ENCODE measurements at places on chromosomes 5 and 9.

GRCh38 chr9:12699529-12699928 lies 6.3 kb downstream of the TYRP1 start:
- no peak for DNase-seq

- no peak for DNase-seq
Observed at GRCh38 chr5:149793256-149793550, 63.1 kb downstream of the PPARGC1B start.

DNA sequence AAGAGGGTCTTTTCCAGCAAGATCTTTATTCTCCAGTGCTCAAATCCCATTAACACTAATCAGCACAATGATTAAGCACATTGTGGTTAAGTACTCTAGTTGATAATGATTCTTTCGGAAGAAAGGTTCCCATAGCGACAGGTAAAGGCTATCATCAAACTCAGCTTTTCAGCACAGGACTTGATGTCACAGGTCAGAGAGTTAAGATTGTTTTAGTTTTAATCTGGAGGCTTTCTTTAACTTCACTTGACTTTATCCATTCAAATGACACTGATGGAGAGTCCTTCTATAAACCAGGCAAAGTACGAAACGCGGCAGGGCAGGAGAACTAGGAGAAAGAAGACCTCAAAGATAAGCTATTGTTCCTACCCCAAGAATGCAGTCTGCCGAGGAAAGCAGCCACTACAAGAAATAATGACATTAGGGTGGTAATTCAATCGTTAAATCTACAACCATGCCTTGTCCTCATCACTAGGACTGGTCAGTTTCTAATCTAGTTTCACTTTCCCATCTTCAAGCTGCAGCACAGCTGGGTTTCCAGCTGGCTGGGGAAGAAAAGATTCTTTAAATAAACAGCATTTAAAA lies 4.6 kb downstream of the NRG2 start:
- DNase-seq: no peak

GRCh38 chr9:18423791-18424531 lies 50.0 kb upstream of the ADAMTSL1 start:
- DNase-seq: no peak

- no peak for DNase-seq
Observed at GRCh38 chr9:107345327-107345726, 62.2 kb downstream of the RAD23B start.

DNA sequence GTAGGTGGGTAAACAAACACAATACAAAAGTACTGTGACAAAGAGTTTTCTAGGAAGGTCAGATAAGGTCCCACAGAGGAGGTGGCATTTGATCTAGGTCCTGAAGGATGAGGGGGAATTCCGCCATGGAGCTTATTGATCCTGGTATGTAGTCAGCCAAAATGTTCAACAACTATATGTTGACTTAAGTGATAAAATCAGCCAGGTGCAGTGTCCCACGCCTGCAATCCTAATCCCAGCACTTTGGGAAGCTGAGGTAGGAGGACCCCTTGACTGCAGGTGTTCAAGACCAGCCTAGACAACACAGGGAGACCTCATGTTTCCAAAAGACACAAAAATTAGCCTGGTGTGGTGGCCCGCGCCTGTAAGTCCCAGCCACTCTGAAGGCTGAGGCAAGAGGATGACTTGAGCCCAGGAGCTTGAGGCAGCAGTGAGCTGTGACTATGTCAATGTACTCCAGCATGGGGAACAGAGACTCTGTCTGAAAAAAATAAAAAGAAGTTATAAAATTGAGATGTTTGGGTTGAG lies 46.4 kb upstream of the PLIN2 start:
- DNase-seq: no peak

DNA sequence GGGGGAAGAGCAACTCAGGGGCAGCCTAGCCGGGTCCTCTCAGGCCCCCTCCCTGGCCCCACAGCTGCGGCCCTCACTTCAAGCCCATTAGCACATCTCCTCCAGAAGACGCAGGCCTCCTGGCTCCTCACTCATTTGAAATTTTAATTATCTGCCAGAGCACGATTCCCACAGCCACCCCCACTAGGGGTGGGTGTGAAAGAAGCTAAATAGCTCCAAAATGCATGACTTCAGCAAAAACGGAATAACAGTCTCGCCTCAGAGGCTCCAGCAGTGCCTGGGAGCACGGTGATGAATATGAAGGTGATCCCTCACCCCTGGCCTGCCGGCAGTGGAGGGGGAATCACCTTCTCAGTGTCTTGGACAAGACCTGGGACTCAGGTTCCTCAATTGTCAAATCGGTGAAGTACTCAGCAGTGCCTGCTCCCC lies 61.1 kb upstream of the HRH2 start:
- DNase-seq: no peak

- peak; percentile 7 for DNase-seq
Observed at GRCh38 chr5:80654054-80654390, 430 bp upstream of the MSH3 start.

DNA sequence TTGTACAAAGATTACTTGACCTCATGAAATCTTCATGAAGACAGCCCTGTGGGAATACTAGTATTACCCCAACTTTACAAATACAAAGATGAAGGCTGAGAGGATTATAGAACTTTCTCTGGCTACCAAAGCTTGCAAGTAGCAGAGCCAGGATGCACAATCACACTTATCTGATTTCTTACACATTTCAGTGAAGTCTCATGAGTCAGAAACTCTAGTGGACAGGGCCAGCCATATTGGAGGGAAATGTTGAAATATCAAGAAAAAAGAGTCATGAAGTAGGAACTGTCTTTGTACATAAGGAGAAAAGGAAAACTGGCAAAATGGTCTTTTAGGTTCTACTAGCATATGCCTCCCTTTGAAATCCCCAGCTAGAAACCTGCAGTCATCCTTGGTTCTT lies 369.6 kb upstream of the WWC1 start:
- DNase-seq: no peak

DNA sequence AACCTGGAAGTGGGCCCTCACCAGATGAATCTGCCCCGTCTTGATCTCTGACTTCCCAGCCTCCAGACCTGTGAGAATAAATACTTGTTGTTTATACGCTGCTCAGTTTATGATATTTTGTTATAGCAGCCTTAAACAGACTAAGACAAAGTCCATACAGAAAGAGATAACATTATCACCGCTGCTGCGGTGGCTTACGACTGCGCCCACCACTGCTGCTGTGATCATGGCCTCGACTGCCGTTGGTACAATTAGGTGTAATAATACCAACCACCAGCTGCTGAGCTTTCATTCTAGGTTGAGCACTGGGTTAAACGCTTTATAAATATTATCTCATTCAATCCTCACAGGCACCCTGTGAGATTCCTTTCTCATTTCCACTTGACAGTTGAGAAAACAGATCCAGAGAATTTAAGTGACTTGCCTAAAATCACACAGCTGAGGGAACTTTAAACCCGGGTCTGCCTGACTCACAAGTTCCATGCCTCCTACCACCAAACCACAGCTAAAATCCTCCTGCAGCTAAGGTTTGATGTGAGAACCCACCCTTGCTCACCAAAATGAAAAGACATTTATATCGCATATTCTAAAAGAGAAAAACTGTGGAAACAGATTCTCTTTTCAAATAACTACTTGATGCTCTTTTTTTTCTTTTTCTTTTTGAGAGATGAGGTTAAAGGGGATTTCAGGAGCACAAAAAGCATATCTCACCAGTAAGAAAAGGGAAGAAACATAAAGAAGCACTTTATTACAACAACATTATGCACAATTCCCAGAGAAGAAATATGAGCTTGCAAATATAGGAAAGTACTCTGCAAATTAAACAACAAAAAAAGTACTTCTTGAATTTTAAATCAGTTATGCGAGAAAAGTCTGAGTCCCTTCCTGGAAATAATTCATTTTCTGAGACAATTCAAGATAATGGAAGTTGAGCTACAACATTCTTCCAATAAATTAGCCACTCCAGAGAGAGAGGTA lies 23.9 kb downstream of the GOLM1 start:
- DNase-seq: no peak

GRCh38 chr5:86684222-86684621 lies 66.5 kb downstream of the COX7C start:
- no peak for DNase-seq

DNA sequence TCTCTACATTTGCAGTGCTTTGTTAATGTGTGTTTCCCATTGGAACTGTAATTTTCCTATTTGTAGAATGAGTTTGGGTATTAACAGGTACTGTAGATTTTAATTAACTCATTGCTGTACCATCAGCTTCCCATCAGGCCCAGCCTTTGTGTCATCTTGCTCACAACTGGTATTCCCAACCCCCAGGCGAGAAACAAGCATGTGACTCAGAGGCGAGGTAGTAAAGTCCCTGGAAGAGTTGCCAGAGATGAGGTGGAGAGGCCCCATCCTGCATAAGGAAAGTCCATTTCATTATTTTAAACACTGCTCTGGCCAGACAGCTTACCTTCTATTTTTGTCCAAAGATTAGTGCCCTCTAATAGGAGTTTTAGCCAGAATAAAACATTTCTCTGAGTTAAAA lies 29.9 kb downstream of the ADCY2 start:
- no peak for DNase-seq

GRCh38 chr5:80760680-80761079 lies 105.9 kb upstream of the DHFR start:
- DNase-seq: no peak

GRCh38 chr5:145104106-145104505 lies 731.0 kb downstream of the PRELID2 start:
- no peak for DNase-seq

DNA sequence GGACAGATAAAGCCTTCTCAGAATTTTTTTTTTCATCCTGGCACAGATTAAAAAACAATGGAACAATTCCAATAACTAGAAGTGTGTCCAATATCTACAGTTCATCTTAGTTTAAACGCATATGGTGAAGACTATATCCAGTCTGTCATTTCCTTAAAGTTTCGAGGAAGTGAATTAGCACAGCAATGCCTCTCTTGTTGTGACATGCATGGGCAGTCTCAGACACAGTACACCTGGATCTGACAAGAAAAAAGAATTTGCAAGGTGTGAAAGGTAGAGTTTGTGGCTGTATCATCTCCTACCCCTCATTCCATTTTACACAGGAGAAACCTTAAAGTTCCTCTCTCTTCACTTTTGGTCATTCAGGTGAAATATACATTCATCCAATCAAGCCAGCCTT lies 100.6 kb upstream of the ADAMTS19 start:
- no peak for DNase-seq

GRCh38 chr5:59816654-59817300 lies 76.7 kb downstream of the PDE4D start:
- DNase-seq: no peak

GRCh38 chr5:66010476-66010875 lies 84.1 kb downstream of the ERBIN start:
- no peak for DNase-seq

GRCh38 chr5:168575391-168576372 lies 3.5 kb downstream of the PANK3 start:
- no peak for DNase-seq

GRCh38 chr5:83197326-83197967 lies 120.1 kb downstream of the XRCC4 start:
- DNase-seq: no peak

DNA sequence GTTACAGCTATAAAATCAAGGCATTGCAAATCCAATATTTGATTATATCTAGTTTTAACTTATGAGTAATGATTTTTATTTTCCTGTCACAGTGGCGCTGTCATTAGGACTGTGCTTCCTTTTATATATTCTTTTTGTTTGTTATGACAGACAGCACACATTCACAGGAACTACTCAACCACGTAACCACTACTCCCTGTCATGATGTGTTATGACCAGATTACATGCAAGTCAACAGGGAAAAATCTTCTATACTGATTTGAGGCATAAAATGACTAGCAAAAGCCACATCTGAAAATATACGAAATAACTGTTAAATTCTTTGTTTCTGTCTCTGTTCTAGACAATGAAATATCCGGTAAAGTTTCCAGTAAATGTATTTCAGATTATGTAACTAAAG lies 25.4 kb downstream of the SREK1 start:
- no peak for DNase-seq

All from activated CD4-positive, alpha-beta T cell treated with anti-CD3 and anti-CD28 coated beads, Interleukin-2, amount 50 U/mL, for 24 hours (primary cell).